DMS79 treated with DMSO at 0.1 percent for 48 hours (cell line): ENCODE measurements at places on chromosomes 2 and 18.

GRCh38 chr2:190771726-190772125, 108.9 kb upstream of the GLS start:
- DNase-seq = no peak

- no peak for DNase-seq
Observed at GRCh38 chr2:69837533-69837932, 8.1 kb downstream of the GMCL1 start.

DNA sequence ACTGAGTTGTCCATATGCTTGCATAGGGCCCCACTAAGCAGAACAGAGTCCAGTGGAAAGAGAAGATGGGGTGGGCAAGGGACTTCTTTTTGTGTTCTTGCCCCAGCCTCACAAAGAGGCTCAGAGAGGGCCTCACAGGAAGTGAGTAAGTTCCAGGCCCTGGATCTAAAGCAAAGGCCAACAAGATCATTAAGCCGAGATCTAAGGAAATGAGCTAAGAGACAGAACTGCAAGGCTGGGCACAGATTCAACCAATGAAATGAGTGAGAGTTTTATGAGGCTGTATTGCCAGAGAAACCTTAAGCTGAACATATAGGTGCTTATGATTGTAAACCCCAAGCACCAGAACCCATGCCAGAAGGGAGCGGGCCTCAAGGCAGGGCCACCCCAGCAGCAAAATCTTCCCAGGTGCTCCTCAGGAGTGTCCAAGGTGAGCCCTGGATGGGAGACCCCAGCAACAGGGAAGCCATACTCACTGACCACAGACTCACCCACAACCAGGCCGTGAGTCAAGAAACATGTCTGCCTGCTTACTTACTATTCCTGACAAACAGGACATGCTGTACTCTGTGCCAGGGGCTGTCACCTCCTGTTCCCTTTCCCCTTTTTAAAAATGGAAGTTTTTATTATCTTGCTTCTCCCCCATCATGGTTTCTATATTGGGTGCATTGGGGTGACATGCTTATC, 40.2 kb downstream of the SLC14A1 start:
- DNase-seq = no peak

- DNase-seq = no peak
Observed at GRCh38 chr2:40332191-40332826, 119.6 kb downstream of the SLC8A1 start.

DNA sequence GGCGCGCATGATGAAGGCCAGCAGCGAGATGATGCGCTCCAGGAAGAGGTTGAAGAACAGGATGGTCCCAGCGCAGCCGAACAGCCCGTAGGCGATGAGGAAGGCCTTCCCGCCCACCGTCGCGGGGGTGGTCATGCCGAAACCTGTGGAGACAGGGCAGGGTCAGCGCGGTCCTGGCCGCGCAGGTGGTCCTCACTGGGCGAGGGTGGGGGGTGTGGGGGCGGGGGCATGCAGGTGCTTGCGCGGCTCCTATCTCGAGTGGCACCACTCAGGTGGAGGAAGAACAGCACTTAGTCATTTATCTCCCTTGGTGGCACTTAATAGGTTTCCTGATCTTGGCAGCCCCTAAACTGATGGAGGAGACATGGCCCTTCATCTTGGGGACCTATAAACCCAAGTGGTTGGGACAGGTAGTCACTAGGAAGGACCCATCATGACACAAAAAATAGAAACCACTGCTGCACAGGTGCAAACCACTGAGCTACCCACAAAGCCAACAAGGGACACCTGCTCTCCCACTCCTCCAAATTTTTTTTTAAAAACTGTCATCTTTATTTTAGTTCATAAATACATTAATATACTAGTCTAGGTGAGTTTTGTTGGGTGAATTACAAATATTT, 118.8 kb downstream of the MSH2 start:
- DNase-seq = peak; percentile 65

- no peak for DNase-seq
Observed at GRCh38 chr18:47418746-47419145, 167.3 kb upstream of the SKOR2 start.

GRCh38 chr18:55048892-55049291, 89.6 kb upstream of the CCDC68 start:
- DNase-seq = no peak

DNA sequence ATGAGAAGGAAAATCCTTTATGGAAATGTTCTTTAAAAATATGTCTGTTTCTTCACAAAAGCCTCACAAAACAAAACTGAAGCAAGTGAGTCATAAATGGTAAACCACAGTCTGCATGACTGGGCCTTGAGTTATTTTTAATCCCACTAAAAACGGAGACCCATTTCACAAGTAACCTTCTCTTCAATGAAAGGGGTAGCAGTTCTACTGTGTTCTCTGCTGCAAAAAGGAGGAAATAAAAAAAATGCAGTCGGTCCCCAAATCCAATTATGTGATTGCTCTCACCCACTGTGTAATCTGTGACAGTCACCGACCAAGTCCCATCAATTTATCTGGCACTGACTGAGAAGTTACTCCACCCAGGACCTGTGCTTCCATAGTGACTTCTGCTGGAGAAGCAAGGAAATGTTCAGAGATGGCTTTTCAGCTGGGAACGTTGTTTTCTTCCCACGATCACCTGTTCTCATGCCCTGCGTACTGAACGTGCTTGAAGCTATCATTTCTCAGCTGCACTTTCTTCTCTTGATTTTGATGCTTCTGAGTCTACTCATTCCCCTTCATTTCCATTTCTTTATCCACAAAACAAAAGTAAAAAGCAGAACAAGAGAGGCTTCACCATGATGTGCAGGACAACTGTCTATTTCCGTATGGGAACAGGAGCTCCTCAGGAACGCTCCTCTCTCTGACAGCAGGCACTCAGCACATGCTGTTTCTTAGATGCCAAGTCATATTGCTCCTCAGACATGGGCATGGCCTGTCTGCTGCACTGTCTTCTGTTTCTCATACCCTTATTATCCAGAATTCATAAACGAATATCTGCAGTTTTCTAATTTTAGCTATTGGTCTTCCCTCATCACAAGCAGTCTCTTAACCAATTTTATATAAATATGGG, 80.0 kb upstream of the TMEM200C start:
- DNase-seq = no peak

DNA sequence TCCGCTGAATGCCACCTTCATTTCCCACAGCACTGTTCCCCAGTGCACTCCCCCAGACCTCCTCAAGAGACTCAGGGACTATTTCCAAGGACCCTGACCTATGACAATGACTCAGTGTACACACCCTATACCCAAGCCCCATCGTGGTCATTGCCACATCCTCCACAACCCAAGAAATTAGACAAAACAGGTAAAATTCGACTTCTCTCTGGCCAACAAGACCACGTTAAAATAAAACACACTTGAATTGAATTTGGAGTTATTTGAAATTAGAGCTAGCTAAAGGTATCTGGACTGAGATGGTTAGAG, 126.4 kb upstream of the NCK2 start:
- no peak for DNase-seq

DNA sequence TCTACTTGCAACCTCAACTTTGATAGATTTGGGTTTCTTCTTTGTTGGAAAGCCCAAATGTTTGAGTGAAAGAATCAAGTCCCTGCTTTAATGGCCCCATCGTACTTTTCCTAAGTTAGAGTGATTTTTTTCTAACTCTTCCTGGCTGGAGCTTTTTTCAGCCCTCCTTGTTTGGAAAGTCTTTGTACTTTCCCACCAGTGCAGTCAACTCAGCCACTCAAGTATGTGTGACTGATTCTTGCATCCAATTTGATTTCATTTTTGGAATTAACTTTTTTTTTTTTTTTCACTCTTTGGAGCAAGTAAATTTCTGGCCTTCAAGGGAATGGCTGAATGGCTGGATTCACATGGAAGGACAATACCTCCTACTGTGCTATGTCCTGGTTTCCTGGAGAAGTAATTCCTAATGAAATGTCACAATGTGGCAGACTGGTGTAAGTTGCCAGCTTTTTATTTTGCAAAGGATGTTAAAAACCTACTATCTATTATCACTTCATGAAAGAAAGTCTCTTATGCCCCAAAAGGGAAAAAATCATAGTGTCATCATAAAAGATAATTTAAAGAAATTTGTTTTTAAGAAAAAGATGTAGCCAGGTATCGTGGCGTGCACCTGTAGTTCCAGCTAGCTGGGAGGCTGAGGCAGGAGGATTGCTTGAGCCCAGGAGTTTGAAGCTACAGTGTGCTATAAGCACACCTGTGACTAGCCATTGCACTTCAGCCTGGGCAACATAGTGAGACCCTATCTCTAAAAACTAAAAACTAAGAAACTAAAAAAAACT, 76.0 kb upstream of the ZFP36L2 start:
- no peak for DNase-seq

DNA sequence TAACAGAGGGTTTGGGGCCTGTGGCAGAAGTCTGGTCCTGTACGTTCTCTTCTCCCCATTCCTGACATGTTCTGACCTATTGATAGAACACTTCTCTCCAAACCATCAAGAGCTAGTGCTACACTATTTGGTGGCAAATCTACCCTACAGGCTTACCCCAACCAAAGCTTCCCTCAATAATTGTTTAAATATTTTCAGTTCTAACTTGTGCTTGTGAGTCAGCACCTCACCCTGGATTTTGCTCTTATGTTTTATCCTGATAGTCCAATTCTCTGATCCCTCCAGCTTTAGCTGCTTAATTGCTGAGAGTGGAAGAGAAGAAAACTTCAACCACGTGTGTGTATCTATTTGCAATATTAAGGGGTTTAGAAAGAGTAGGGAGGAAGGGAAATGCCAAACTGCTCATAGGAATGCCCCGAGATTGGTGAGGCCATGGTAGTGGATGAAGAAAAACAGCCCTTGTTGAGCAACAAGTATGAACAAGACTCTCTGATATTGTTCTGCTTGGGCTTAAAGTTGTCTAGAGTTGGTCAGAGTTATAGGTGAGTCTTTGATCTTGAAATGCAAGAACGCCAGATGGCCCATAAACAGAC, 67.8 kb upstream of the PARD3B start:
- no peak for DNase-seq

DNA sequence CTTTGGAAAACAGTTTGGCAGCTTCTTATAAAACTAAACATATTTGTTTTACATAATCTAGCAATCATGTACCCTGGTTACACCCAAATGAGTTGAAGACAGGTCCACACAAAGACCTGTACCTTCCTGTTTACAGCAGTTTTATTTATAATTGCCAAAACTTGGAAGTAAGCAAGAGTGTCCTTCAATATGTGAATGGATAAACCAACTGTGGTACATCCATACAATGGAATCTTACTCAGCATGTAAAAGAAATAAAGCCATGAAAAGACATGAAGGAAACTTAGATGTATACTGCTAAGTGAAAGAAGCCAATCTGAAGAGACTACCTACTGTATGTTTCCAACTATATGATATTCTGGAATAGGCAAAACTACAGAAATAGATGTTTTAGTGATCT, 23.7 kb downstream of the ORC4 start:
- no peak for DNase-seq

GRCh38 chr2:225766431-225766830, 366.9 kb downstream of the NYAP2 start:
- DNase-seq = no peak
